ENCODE measurements at places on chromosomes 7 and 10.

DNA sequence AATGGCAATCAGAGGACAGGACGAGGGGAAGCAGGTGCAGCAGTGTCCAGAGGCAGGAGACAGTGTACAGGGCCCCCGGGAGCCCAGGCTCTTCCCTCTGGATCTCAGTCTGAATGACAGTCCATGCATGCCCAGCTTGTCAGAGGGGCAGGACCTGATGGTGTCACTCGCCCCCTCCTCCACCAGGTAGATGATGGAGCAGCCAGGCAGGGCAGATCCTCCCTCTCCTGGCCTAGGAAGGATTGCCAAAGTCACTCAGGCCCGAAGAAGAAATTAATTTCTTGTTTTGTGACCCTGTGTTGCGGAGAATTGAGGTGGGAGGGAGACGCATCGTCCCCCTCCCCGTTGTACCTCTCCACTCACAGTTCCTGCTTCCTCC, 4.0 kb downstream of the VSTM4 start:
- DNase-seq, result no peak

DNA sequence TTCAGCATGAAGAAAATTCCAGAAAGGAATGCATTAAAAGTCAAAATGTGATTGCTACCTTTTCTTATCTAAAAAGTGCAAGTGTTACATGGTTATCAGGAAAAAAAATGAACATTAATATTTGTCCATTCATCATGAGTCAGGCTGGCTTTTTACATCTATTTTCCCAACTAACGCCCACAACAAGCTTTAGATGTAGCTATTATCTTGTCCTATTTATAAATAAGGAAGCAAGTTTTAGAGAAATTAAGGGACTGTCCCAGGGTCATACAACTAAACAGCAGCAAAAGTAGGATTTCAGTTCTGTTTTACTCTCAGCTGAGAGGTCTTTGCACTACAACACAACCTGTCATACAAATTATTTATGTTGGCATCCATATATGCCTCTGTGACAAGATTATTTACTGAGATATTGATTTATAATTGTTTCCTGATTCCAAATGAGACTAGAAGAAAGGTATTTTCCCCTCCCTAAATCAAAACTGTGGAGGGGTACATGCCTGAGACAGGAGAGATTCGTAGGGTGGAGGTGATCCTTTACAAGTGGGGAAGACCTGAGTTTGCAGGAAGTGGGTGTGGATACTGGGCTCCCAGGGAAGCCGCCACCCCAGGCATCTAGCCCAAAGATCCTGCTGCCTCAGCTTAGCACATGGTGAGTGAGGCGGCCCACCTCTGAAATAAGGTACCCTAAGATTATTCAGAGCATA, 57.2 kb upstream of the ARID5B start:
- no peak for DNase-seq

DNA sequence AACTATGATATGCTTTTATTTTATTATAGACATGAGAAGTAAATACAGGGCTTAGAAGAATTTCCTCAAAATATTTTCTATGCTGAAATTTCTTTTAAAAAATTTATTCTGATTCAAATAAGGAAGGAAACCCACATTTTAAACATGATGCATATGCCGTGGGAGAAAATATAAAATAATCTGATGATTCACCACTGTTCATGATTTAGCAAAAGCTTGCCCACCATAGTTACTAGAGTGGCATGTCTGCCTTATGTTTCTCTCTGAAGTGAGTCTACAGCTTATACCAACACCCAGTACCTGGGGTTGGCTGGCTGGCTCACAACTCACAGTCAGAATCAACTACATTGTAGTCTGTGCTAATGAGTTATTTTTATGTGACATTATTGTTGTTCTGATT, 102.0 kb downstream of the GNAI1 start:
- DNase-seq, result no peak

DNA sequence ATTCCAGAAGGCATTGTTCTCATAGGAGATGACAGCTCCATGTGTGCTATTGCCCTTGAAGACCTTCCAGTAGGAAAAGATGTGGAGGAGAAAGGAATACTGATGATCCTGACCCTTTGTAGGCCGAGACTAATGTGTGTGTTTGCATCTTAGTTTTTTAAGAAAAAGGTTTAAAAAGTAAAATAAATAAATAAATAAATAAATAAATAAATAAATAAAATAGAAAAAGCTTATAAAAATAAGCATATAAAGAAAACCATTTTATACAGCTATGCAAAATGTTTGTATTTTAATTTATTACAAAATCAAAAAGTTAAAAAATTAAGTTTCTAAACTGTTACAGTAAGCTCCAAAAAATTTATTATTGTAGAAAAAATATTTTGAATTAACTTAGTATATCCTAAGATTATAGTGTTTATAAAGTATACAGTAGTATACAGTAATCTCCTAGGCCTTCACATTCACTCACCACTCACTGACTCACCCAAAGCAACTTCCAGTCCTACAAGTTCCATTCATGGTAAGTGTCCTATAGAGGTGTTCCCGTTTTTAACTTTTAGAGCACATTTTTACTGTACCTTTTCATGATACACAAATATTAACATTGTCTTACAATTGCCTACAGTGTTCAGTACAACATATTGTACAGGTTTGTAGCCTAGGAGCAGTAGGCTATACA, 435.2 kb upstream of the SEMA3A start:
- DNase-seq, result no peak

GRCh38 chr7:23043441-23043840, 29.5 kb upstream of the HYCC1 start:
- no peak for DNase-seq

GRCh38 chr7:131188367-131189339, 139.0 kb upstream of the MKLN1 start:
- peak; percentile 25 for DNase-seq

GRCh38 chr7:407721-408539, 111.7 kb downstream of the PDGFA start:
- DNase-seq, result no peak

- DNase-seq, result no peak
Measured at GRCh38 chr10:6741541-6741941, 161.5 kb upstream of the PRKCQ start.

GRCh38 chr7:100079024-100079560, 2.4 kb downstream of the ZNF3 start:
- DNase-seq, result no peak

DNA sequence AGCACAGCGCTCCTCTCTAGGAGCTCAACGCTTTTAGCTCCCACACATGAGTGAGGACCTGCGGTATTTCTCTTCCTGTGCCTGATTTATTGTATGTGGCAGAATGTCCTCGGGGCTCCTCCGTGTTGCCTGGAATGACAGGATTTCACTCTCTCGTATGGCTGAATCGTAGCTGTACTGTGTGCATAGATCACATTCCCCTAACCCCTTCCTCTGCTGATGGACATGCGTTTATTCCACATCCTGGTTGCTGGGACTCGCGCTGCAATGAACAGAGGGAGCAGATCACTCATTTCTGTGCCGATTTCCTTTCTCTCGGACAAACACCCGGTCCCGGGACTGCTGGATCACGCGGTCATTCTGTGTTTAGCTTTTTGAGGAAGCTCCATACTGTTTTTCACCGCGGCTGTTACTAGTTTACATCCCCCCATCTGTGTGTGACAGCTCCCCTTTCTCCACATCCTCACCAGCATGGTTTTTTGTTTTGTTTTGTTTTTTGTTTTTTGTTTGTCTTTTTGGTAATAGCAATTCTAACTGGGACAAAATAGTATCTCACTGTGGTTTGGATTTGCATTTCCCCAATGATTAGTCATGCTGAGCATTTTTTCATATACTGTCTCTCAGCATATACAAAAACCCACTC, 76.3 kb downstream of the FOXL3 start:
- DNase-seq, result no peak

DNA sequence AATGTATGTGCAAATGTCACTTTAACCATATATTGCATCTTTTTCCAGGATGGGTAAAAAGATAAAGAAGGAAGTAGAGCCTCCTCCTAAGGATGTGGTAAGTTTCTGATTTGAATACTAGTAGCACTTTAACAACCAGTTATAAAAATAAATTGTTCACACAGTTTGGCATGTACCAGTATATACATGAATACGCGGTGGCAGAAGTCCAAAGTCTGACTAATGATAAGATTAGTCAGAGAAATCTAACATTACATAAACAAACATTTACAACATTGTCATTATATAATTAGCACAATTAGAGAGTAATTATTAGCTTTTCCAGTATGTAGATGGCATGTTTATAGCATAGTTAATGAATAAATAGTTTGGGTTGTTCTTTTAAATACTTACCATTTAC, 4.1 kb downstream of the ARMC3 start:
- DNase-seq, result no peak

DNA sequence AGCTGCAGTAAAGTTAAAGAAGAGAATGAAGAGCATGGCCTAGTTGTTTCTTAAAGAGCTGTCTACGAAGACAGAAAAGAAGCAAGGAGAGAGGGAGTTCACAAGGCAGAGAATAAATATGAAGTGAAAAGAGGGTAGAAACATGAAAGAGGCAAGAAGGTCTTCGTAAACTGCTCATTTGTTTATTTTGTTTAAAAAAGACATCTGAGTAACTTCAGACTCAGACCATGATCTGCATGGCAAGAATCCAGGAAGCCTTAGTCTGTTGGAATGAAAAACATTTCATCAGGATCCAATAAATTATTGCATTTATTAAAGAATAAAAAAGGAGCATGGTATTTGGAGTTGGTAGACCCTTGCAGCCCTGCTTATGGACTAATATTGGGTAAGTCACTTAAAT, 151.1 kb downstream of the SEM1 start:
- no peak for DNase-seq

- no peak for DNase-seq
Measured at GRCh38 chr7:115825456-115826115, 205.0 kb downstream of the TFEC start.

GRCh38 chr7:114150689-114151088, 231.9 kb upstream of the PPP1R3A start:
- DNase-seq, result no peak

DNA sequence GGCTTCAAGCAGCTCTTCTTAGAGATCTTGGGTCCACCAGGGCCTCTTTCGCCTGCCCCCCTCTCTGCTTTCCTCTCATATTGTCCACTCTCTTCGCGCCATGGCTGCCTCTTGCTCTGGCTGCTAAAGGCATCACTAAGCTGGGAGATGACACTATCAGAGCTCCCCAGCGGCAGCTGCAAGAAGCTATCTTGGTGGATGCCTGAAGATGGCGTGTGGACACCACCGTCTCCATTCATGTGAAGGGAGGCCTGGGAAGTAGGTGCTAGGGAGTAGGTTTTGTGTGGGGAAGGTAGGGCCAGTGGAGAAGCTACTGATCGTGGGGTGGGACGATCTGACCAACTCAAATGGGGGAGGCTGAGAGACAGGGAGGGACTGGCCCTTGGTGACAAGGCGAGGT, 45.9 kb upstream of the PDLIM1 start:
- no peak for DNase-seq

GRCh38 chr7:32158076-32158475, 87.9 kb upstream of the PDE1C start:
- no peak for DNase-seq

All from stimulated activated CD4-positive, alpha-beta T cell treated with anti-CD3 and anti-CD28 coated beads, Interleukin-1b, Interleukin-23, amount 100 ng/mL, for 1 hour (primary cell).